ENCODE measurements at places on chromosomes 7 and 10.

- DNase-seq: no peak
Measured at GRCh38 chr10:92753865-92754264, 64.1 kb downstream of the HHEX start.

- no peak for DNase-seq
Measured at GRCh38 chr7:55512635-55513191, 59.6 kb downstream of the VOPP1 start.

DNA sequence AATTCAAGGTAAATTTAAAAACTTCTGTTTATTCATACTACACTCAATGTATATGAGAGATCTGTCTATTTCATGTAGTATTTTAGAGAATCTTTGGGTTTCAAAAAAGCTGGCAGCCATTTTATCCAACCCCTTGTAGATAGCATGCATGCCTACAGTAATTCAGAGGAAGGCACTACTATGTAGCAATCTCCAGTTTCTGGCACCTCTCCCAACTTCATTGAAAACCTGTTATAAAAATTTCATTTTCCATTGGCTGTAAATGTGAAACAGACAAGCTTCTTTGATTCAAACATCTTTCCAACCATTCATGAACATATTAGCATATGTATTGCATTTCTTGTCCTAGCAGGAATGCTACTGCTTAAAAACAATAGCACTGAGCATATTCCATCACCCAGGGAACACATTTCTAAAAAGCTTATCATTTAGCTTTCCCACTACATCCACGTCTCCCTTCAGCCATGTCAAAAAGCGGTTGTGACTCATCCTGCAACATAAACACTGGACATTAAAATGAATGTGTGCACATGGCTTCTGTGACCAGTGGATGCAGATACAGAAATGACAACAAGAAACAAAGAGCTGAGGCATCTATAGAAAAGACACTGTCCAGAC is 330.4 kb upstream of the AOAH start:
- no peak for DNase-seq

DNA sequence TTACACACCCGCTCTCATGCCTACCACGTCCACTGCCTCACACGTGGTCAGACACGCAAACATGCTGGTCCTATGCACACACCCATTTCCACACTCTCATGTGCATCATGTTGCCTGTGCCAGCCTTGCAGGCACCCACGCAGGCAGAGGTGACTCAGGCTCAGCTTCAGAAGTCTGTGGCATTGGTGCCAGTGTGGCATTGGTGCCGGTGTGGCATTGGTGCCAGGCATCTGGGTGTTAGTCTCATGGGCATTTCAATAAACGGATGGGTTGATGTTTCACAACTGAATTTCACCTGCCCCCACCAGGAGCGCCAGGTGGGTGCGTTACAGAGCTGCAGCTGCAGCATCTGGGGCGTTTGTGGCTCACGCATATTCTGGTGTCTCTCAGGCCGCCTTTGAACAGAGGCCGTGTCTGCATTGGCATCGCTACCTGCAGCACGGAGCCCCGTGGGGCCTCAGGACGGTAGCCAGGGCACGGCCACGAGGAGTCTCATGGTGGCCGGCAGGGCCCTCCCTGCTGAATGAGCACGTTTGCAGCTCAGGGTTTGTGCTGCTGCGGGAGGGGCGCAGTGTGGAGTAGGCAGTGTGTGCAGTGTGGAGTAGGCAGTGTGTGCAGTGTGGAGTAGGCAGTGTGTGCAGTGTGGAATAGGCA is 24.7 kb downstream of the KNDC1 start:
- DNase-seq: no peak

- no peak for DNase-seq
Measured at GRCh38 chr10:22780474-22780885, 66.1 kb upstream of the PIP4K2A start.

- no peak for DNase-seq
Measured at GRCh38 chr7:43199371-43200160, 87.1 kb downstream of the HECW1 start.

DNA sequence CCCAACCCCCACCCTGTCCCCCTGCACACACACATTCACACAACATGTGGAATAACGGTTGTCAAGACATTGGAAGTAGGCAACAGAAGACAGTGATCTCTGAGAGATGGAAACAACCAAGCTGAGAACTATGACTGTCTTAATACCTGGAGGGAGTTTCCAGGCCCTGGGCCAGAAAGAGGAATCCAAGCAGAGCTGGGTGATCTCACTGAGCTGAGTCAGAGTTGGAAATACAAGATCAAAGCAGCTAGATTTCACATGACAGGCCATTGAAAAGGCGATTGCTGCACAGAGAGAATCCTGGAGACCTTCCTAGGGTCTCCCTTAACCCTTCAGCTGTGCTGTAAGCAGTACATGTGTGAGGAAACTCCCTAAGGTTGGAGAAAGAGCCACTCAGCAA is 165.8 kb upstream of the PRSS1 start:
- peak; percentile 69 for DNase-seq

GRCh38 chr7:842431-843031 is 10.3 kb downstream of the SUN1 start:
- no peak for DNase-seq

DNA sequence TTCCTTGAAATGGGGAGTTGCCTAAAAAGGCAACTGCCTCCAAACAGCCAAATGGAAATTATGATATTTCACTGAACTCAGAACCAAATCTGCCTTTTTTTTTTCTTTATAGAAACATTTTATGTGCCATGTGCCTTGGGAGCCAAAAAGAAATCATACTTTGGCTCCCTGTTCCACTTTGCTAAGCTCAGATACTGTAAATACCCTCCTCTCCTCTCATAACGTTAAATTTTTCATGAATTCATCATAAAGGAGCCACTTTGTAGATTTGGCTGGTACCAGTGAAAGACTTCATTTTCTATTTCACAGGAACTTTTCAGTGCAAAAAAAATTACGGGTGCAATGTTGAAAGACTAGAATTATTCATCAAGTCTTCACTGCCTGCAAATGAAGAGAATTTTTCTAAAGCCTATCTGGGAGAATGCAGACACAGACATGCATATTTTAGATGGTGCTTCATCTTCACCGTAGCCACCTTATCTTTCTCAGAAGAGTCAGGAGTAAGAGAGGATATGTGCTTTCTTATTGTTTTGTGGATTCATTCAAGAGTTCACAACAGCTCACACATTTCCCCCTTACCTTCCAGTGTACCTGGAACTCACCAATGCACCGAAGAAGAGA is 742.3 kb upstream of the GALNT17 start:
- no peak for DNase-seq

DNA sequence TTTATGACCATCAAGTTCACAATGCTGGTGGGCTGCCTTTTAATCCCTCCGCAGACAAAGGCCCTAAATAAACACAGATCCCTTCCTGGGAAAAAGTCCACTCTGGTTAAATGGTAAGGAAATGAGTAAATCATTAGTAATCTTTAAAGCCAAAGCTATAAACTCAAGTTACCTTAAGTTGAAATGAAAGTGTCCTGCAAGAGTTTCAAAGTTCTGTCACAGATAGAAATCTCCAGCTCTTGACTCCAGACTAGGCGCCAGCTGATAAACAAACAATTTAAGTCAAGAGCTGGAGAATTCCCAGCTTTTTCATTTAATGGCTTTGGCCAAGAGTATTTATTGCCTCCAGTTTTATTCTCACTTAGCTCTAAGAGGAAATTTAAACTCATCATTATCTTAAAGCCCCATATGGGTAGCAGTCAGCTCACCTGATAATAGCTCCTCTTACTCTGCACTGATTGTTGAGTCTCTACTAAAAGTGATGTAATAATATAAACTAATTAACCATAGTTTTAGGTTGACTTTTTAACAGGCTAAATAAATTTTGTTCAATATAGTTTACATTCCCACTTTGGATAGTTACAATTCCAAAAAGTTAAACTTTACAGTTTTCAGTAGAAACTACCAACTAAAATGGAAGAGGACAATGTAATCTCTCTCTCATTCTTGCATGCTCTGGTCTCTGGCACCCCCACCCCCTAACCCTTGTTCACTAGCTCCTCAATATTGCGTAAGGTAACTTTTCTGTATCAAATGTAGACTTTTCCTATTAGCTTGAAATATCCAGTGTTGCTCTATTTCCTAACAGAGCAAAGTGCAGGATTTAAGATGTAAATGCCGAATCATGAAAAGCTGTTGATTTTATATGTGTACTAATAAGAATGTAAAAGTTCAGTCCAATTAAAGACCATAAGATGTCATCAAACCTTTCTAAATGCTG is 56.1 kb downstream of the HIBADH start:
- peak; percentile 41 for DNase-seq

DNA sequence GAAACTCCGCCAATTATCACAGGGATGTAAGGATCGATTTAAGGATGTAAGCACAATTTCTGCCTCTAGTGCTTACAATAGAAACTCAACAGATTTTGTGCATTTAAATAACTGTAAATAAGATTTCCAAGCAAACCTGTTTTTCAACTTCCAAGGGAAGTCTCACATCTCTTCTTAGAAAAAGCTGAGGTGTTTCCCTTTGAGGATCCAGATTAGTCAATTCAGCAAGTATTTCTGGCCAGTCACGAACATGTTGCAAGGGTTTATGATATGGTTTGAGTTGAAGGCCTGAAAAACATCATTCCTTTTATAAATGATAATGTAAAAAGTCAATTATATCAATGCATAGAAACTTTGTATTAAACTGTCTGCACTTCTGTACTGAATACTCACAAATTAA is 23.9 kb downstream of the KRIT1 start:
- no peak for DNase-seq
